MV-4-11 (cell line): ENCODE measurements at places on chromosomes 7 and 10.

DNA sequence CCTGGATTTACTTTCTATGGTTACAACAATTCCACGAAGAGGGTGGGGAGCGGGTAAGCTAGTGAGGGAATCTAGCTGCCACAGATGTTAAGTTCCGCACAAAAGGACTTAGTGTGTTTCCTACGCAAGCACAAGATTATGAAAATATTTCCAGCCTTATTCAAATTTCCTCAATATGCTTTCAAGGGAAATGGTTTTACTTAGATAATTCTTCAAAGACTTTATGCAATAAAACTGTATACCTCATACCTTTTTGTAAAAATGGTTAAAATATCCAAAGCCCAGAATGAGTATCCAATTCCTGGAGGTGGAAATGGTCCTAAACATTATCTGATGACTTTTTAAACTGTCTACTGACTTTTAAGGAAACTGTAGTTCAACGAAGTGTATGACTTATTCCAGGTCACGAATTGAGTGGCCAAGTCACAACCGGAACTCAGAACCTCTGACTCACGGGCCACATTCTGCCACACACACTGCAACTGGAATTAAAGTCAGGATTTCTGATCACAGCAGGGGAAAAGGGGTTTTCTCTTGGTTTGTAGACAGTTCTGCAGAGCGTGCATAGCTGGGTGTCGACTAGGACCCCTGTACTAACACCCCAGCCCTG is 20.2 kb upstream of the INSIG1 start:
- DNase-seq: peak; percentile 72

- DNase-seq: no peak
Measured at GRCh38 chr10:49307921-49308320, 9.0 kb downstream of the C10orf71 start.

DNA sequence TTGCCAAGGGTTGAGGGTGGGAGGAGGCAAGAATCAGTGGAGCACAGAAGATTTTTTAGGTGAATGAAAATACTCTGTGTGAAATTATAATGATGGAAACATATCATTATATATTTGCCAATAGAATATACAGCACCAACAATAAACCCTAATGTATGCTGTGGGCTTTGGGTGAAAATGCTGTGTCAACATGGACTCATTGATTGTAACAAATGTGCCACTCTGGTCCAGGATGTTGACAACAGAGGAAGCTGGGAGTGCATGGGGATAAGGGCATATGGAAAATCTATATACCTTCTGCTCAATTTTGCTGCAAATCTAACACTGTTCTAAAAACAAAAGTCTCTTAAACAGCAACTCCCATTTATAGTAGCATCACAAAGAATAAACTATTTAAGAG is 114.3 kb downstream of the LYZL1 start:
- DNase-seq: no peak

- DNase-seq: no peak
Measured at GRCh38 chr10:97019213-97019844, 166.4 kb downstream of the SLIT1 start.

- DNase-seq: peak; percentile 70
Measured at GRCh38 chr7:142587578-142588191, 161.6 kb upstream of the PRSS1 start.

- no peak for DNase-seq
Measured at GRCh38 chr10:28684986-28685580, 7.8 kb downstream of the BAMBI start.

DNA sequence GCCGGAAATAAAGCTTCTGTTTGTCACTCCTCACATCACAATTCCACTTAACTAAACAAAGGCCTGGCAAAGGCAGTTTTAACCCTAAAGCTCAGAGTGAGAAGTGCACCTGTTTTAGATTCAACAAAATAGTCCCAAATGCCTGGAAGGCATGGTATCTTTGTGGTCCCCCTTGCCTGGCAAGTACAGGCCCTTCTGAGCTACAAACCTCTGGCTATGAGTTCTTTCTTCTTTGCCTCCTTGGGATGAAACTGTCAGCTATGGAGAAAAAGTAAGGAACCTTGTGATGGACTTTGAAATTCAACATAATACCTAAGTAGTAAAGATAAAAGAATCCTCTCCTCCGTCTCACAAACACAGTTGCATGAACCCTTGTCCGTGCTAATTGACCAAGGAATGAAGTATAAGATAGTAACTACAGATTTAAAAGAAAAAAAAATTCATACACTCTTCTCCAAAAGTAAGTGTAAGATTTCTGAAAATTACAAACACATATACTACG is 244.5 kb upstream of the ETV1 start:
- DNase-seq: no peak

GRCh38 chr10:102450124-102450373 is 1.3 kb downstream of the C10orf95 start:
- no peak for DNase-seq
